ENCODE measurements at places on chromosomes 16 and 17.

- H3K27me3 ChIP-seq = no peaks in the 10 kb centered on the region
- DNase-seq = no peak
- no peaks in the 10 kb centered on the region for H3K4me1 ChIP-seq
- no peaks in the 10 kb centered on the region for H3K36me3 ChIP-seq
- no peak overlapping the region for H3K27ac ChIP-seq
- no peak overlapping the region for H3K4me3 ChIP-seq
Measured at GRCh38 chr17:9104370-9105041, 83.2 kb downstream of the NTN1 start.

GRCh38 chr17:50423553-50424159 lies 2.4 kb upstream of the ACSF2 start:
- DNase-seq = no peak
- no peak overlapping the region for H3K27ac ChIP-seq
- H3K27me3 ChIP-seq = no peaks in the 10 kb centered on the region
- H3K4me3 ChIP-seq = no peak overlapping the region
- H3K4me1 ChIP-seq = peaks cover 4% of the 10 kb centered on the region
- no peaks in the 10 kb centered on the region for H3K36me3 ChIP-seq

DNA sequence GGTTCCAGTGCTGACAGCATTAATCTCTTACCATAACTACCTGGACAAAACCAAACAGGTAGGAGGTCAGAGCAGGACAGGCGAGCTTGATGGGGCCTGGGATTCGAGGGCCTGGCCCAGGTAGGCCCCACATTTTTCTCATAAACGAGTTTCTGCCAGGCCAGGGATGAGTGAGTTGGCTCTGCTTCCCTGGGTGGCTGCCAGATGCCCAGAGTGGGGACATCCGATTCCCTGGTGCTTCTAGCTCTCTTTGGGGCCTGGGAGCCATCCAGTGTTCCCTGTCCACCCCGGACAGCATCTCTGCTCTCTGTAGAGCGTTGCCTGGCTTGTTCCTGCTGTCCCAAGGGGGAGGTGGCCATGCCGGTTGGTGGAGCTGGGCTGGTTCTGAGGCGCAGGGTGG lies 25.1 kb downstream of the TSC2 start:
- no peaks in the 10 kb centered on the region for H3K27me3 ChIP-seq
- no peaks in the 10 kb centered on the region for H3K4me1 ChIP-seq
- H3K27ac ChIP-seq = no peak overlapping the region
- H3K36me3 ChIP-seq = peaks cover 17% of the 10 kb centered on the region
- H3K4me3 ChIP-seq = no peak overlapping the region

GRCh38 chr16:69187446-69188235 lies 677 bp downstream of the SNTB2 start:
- no peaks in the 10 kb centered on the region for H3K27me3 ChIP-seq
- no peaks in the 10 kb centered on the region for H3K36me3 ChIP-seq
- 0 out of 2 replicates have a peak, but pooled peaks cover 1% of the 10 kb centered on the region for H3K4me1 ChIP-seq
- no peak for DNase-seq
- peak overlapping the region; percentile 85 for H3K4me3 ChIP-seq

- no peaks in the 10 kb centered on the region for H3K27me3 ChIP-seq
- no peak overlapping the region for H3K27ac ChIP-seq
- no peaks in the 10 kb centered on the region for H3K36me3 ChIP-seq
- DNase-seq = no peak
- no peaks in the 10 kb centered on the region for H3K4me1 ChIP-seq
- no peak overlapping the region for H3K4me3 ChIP-seq
Measured at GRCh38 chr16:88103011-88103410, 151.8 kb downstream of the BANP start.

- no peak overlapping the region for H3K4me3 ChIP-seq
- no peak for DNase-seq
- H3K36me3 ChIP-seq = no peaks in the 10 kb centered on the region
- no peaks in the 10 kb centered on the region for H3K4me1 ChIP-seq
- H3K27ac ChIP-seq = no peak overlapping the region
- H3K27me3 ChIP-seq = no peaks in the 10 kb centered on the region
Measured at GRCh38 chr16:22235839-22236745, 30.0 kb downstream of the EEF2K start.

- H3K27me3 ChIP-seq = no peaks in the 10 kb centered on the region
- H3K4me1 ChIP-seq = peaks cover 3% of the 10 kb centered on the region
- peak within 1 kb of the TSS; percentile 96 for H3K4me3 ChIP-seq
- no peak within 1 kb of the TSS for H3K27ac ChIP-seq
- no peaks in the 10 kb centered on the region for H3K36me3 ChIP-seq
Measured at GRCh38 chr17:42979511-42980273, at the start of gene PTGES3L. Gene PTGES3L, minus strand, starts transcription at chr17:42980080. Its CDS starts 27 bp downstream, at chr17:42980053.

DNA sequence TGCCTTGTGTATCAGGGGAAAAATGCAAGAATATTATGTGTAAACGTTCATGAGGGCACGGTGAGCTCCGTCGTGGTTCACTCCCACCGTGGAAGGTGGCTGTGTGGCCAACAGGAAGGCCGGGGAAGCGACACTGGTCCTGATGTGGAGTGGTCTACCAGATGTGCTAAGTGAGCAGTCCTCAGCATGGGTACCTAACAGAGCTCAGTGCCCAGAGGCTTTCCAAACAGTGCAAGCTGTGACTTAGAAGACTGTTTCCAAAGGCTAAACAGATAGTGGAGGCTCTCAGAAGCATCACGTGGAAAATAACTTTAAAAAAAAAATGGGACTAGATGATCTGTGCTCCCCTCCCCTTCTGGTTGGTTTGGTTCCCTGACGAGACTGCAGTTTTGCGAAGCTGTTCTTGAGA lies 199.3 kb upstream of the CHMP6 start:
- H3K36me3 ChIP-seq = no peaks in the 10 kb centered on the region
- peaks cover 1% of the 10 kb centered on the region for H3K4me1 ChIP-seq
- no peaks in the 10 kb centered on the region for H3K27me3 ChIP-seq
- no peak for DNase-seq

DNA sequence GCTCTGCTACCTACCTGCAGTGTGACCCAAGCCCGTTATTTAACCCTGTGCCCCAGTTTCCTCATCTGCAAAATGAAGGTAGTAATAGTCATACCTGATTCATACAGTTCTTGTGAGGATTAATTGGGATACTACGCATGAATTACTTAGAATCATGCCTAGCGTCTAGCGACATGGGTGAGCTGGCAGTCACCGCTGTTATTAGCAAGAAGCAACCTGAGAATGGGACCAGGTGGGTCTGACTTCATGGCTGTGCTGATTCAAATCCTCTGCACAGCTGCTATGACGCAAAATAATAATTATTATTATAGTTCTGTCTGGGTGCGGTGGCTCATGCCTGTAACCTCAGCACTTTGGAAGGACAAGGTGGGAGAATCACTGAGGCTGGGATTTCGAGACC lies 7.9 kb downstream of the SOCS1 start:
- H3K4me3 ChIP-seq = no peak overlapping the region
- H3K36me3 ChIP-seq = no peaks in the 10 kb centered on the region
- no peaks in the 10 kb centered on the region for H3K27me3 ChIP-seq
- no peak overlapping the region for H3K27ac ChIP-seq
- DNase-seq = no peak

DNA sequence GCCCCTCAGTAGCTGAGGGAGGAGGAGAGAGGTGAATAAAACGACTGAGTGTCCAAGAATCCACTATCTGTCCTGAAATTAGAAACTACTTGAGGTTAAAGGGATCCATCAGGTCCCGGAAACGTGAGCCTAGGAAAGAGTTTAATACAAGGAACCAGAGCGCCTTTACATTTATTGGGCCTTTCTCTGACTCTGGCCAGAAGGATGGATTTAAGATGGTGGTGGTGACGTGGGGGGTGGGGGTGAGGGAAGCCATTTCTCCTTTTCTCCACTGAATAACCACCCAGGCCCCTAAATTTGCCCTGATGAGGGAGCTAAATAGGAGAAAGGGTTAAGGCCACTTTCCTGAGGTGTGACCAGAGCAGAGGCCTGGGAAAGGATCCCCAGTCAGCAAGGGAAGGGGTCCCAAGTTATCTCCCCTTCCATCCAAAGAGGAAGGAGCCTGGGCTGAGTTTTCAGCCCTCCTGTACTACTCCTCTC lies 1.0 kb upstream of the HOXB9 start:
- no peak overlapping the region for H3K27ac ChIP-seq
- H3K4me1 ChIP-seq = peaks cover 5% of the 10 kb centered on the region
- peaks cover 97% of the 10 kb centered on the region for H3K27me3 ChIP-seq
- no peak for DNase-seq
- no peaks in the 10 kb centered on the region for H3K36me3 ChIP-seq

DNA sequence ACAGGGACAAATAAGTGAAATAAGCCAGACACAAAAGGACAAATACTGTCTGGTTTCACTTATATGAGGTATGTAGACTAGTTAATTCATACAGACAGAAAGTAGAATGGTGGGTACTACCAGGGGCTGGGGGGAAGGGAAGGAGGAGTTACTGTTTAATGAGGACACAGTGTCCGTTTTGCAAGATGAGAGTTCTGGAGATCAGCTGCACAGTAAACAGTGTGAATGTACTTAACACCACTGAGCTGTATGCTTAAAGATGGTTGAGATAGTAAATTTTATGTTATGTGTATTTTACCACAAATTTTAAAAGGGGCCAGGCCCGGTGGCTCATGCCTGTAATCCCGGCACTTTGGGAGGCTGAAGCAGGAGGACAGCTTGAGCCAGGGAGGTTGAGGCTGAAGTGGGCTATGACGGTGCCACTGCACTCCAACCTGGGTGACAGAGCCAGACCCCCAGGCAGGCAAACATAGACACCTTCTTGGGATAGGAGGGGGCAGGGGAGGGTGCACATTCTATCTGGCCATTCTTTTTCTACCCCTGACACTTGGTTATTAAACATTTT lies 23.5 kb downstream of the LRRC75A start:
- no peaks in the 10 kb centered on the region for H3K36me3 ChIP-seq
- H3K4me3 ChIP-seq = no peak overlapping the region
- peaks cover 4% of the 10 kb centered on the region for H3K4me1 ChIP-seq
- no peak for DNase-seq

- no peak for DNase-seq
- H3K4me1 ChIP-seq = no peaks in the 10 kb centered on the region
- H3K4me3 ChIP-seq = no peak overlapping the region
- H3K36me3 ChIP-seq = no peaks in the 10 kb centered on the region
- no peak overlapping the region for H3K27ac ChIP-seq
Measured at GRCh38 chr17:3512505-3513171, 36.8 kb downstream of the ASPA start.

- DNase-seq = no peak
- H3K27ac ChIP-seq = no peak overlapping the region
- H3K4me1 ChIP-seq = no peaks in the 10 kb centered on the region
- H3K36me3 ChIP-seq = no peaks in the 10 kb centered on the region
- H3K27me3 ChIP-seq = no peaks in the 10 kb centered on the region
Measured at GRCh38 chr16:81896902-81897301, 114.4 kb downstream of the SDR42E1 start.

DNA sequence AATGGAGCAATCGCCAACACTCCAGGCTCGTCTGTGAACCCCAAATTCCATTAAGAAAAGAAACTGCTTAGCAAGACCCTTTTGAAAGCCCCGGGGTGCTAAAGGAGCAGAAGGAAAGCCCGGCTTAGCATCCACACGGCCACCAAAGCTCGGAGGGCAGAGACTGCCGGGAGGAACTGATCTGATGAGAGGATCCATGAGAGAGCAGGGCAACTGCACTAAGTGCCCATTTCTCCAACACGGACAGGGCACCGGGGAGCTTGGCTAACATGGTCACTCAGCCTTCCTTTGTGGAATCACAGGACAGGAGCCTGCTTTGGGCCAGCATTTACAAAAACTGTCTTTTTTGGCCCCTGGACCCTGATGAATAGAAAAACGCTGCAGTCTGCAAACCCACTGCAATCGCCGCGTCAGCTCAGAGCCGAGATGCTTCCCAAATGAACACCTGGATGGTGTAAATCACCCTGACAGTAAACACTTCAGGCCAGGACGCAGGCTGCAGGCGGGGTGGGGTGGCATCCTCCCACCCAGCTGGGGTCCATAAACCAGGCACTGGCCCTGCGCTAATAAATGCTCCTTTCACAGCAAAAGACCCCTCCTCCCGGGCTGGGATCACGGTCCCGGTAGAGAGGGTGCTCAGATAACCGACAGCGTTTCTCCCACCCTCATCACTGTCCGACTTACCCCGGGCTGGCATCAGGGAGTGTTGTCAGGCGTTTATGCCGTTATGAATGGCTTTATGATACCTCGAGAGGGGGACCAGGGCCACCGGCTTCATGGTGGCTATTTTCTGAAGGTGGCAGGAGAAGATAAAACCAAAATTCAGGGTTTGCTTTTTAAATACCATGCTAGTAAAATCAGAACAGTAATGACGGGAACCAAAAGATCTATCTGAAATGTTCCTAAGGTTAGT lies 299.5 kb downstream of the IRF8 start:
- peaks cover 1% of the 10 kb centered on the region for H3K4me1 ChIP-seq
- H3K27ac ChIP-seq = no peak overlapping the region
- DNase-seq = no peak
- no peaks in the 10 kb centered on the region for H3K27me3 ChIP-seq
- no peak overlapping the region for H3K4me3 ChIP-seq
- H3K36me3 ChIP-seq = no peaks in the 10 kb centered on the region

- no peak for DNase-seq
- peaks cover 5% of the 10 kb centered on the region for H3K36me3 ChIP-seq
- no peak overlapping the region for H3K27ac ChIP-seq
- no peak overlapping the region for H3K4me3 ChIP-seq
- no peaks in the 10 kb centered on the region for H3K27me3 ChIP-seq
Measured at GRCh38 chr17:19911033-19911432, 43.3 kb upstream of the ULK2 start.

DNA sequence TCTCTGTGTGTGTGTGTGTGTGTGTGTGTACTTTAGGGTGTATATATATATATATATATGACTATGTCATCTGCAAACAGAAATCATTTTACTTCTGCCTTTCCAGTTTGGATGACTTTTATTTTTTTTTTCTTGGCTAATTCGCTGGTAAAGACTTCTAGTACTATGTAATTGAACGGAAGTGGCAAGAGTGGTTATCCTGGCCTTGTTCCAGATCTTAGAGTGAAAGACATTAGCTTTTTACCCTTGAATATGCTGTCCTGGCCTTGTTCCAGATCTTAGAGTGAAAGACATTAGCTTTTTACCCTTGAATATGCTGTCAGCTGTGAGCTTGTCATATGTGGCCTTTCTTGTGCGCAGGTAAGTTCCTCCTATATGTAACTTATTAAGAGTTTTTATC lies 72.7 kb upstream of the MYOCD start:
- H3K27ac ChIP-seq = no peak overlapping the region
- H3K4me1 ChIP-seq = no peaks in the 10 kb centered on the region
- H3K27me3 ChIP-seq = no peaks in the 10 kb centered on the region
- no peak overlapping the region for H3K4me3 ChIP-seq
